ENCODE measurements at places on chromosomes 4 and X.

GRCh38 chr4:109631532-109632108 is 71.6 kb downstream of the MCUB start:
- DNase-seq = no peak

GRCh38 chrX:70176938-70177533 is at the start of gene DGAT2L6:
Gene DGAT2L6 (plus strand): TSS chrX:70177483. CDS start chrX:70177583, 100 bp downstream.
- no peak for DNase-seq

GRCh38 chr4:89222170-89222569 is 85.4 kb downstream of the GPRIN3 start:
- DNase-seq = no peak

DNA sequence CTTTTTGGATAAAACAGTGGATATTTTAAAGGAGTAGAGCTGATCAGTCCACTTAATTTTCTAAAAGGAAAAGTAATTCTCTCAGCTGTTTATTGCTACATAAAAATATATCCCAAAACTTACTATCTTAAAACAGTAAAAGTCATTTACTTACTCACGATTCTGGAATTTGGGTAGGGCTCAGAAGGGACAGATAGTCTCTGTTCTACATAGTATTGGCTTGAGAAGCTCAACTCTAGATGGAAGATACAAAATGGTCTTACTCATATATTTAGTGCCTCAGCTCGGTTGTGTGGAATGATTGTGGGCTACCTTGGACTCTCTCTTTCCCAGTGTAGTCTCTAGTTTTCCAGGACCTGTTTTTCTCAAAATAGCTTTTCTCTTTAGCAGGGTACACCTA is 691.5 kb upstream of the POU3F4 start:
- DNase-seq = no peak

DNA sequence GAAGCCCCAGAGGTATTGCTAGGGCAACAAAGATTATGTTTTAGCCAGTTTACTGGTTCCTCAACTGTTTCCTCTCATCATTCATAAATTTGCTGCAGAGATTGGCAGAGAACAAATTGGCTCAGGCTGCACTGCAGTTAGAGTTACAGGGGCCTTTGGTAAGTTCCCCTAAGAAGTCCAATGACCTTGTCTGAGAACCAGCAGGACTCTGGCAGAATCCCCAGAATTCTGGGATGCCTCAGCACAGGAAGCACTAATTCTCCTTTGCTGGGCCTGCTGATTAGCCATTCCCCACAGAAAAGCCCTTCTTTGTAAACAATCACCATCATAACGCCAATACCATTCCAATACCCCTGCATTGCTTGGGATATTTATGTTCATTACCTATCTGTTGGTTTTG is 151.3 kb downstream of the USP46 start:
- DNase-seq = no peak

DNA sequence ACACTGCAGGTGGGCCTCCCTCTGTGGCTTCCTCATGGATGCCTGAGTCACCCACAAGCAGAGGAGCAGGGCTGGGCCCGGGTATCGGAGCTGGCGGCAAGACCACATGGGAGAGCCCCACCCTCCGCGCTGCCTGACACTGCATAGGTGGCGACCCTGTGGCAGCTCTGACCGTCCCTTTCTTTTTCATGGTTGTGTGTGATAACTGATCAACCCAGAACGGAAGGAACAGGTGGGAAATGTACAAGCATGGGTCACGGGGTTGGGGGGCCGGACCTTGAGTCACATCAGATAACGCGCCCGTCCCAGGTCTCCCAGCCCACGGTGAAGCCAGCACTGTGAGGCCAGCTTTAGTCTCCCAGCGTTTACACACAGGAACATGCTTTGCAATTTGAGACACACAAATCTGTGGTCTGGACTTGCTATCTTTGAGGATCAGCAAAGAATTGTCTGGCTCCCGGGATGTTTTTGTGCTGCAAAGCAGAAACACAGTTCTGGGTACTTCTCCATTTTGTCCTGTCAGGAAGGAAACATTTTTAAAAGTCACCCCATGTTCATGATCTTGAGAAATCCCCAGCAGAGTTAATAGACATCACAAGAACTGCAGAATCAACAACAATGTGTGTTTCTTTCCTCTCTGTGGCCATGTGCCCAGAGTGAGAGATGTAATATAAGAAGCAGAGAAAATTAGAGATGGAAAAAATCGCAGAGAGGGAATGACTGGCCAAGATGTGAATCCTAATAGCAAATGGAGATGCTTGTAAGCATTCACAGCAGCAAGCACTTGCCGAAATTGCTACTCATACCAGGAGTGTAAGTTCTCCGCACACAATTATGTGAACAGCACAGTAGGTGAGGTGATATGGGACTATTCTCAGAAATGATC is 70.1 kb upstream of the CBR4 start:
- DNase-seq = no peak

DNA sequence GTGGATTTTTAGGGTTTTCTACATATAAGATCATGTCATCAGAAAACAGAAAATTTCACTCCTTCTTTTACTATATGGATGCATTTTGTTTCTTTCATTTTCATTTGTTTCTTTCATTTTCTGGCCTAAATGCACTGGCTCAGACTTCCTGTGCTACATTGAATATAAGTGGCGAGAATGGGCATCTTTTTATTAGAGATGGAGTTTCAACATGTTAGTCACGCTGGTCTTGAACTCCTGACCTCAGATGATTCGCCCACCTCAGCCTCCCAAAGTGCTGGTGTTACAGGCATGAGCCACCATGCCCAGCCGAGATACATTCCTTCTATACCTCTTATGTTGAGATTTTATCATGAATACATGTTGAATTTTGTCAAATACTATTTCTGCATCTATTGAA is 61.8 kb downstream of the BRWD3 start:
- DNase-seq = no peak

DNA sequence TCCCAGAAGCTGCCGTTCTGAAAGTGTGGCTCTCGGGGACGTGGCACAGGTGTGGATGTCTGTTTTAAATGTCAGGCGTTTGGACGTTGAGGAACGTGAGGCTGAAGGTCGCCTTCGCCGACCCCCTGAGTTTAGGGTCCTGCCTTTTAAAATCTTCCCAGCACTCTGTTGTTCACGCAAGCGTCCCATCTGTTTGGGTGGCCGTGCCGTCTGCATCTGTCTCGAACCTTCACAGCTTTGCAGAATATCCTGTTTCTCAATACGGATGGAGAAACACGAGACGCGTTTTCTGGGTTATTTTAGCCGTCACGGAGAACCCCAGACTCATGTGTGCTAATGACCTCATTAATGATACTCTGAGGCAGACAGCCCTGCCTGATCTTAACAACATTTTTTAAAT is 31.5 kb downstream of the SHOX start:
- no peak for DNase-seq
